ENCODE measurements at places on chromosomes 2 and 18.

GRCh38 chr18:21047126-21047525 lies 64.5 kb downstream of the ROCK1 start:
- no peak for DNase-seq

DNA sequence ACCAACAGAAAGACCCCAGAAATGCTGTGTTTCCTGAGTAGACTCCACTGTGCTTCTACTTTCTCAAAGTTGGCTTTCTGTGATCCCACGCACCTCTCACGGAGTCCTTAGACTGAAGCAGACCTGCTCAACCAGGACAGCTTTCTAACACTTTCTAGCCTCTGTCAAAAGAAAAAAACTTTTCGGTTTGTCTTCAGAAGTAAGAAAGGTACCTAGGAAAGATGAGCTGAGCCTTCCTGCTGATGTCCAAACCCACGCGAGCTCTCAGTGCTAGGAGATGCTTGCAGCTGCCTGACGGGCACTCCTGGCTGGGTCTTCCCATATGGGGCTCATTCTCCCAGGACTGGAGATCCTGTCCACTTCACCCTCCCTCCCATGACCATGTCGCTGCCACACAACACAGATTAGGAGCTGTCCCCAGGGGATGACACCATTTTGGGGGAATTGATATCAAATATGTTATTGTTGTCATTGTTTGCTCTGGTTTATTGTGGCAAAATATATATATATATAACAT lies 49.2 kb upstream of the DAPL1 start:
- no peak for DNase-seq

- no peak for DNase-seq
Observed at GRCh38 chr2:179995741-179996515, 11.2 kb downstream of the CWC22 start.

DNA sequence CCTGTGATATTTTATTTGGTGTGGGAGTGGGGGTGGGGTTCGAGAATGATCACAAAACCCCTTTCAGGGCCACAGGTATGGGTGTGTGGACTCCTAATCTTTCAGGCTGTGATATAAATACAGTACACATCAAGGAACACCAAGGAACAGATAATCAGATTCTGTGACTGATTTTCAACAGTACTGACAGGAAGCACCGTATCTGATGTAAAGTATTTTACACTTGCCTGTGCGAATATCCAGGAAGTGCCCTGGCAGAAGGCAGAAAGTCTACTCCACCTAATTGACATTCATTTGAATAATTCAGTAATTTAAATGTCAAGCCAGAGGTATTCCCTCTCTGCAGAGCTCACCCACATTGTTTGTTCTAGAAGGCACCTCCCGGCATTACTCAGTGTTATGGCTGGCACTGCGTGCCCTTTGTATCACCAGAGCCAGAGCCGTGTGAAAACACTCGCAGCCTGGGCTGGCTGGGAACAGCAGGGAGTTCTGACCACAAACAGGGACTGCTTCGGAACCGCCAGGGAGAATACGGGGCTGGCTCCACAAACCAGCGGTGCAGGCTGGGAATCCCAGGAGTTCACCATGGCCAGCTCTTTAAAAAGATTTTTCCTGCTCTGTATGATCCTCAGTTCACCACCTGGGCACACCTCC lies 91.8 kb downstream of the ACVR1 start:
- peak; percentile 11 for DNase-seq
